ENCODE measurements at places on chromosomes 3 and 15.

- DNase-seq = no peak
Measured at GRCh38 chr3:118505784-118506183, 528.9 kb downstream of the IGSF11 start.

GRCh38 chr3:184168363-184169120 is 6.1 kb upstream of the AP2M1 start:
- DNase-seq = peak; percentile 100

- peak; percentile 96 for DNase-seq
Measured at GRCh38 chr15:39770748-39771689, 11.6 kb downstream of the FSIP1 start.

DNA sequence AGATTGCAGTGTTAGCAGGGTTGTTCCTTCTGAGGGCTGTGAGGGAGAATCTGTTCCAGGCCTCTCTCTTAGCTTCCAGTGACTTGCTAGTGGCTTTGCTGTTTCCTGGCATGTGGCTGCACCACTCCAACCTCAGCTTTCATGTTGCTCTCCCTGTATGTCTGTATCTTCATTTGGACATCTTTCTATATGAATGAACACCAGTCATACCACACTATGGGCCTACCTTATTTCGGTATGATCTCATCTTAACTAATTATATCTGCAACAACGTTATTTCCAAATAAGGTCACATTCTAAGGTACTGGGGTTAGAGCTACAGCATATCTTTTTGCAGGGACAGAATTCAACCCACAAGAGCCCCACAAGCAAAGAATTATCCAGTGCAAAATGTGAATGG is 356.7 kb upstream of the UMPS start:
- DNase-seq = no peak

GRCh38 chr3:18223974-18224373 is 201.2 kb downstream of the SATB1 start:
- no peak for DNase-seq

- peak; percentile 69 for DNase-seq
Measured at GRCh38 chr3:123935830-123936229, 25.2 kb downstream of the CCDC14 start.

GRCh38 chr15:38885471-38885952 is 320.9 kb upstream of the RASGRP1 start:
- no peak for DNase-seq
